ENCODE measurements at places on chromosomes 6 and 20.

DNA sequence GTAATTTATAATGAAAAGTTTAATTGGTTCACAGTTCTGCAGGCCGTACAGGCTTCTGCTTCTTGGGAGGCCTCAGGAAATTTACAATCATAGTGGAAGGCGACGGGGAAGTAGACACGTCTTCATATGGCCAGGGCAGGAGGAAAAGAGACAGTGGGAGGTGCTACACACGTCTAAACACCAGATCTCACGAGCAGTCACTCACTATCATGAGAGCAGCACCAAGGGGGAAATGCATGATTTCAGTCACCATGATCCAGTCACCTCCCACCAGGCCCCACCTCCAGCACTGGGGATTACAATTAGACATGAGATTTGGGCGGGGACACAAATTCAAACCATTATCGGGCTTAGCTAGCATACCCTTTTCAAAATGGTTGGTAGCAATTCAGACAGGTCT is 41.2 kb downstream of the EIF2S2 start:
- no peak for DNase-seq

GRCh38 chr20:50762045-50762422 is 30.7 kb downstream of the PARD6B start:
- no peak for DNase-seq

GRCh38 chr20:3871550-3872265 is 17.5 kb upstream of the PANK2 start:
- no peak for DNase-seq

GRCh38 chr6:140041056-140041455 is 666.6 kb upstream of the CITED2 start:
- DNase-seq: no peak

GRCh38 chr6:3269281-3269975 is 10.7 kb downstream of the PSMG4 start:
- no peak for DNase-seq

- no peak for DNase-seq
Measured at GRCh38 chr6:54697424-54697823, 149.1 kb upstream of the FAM83B start.

DNA sequence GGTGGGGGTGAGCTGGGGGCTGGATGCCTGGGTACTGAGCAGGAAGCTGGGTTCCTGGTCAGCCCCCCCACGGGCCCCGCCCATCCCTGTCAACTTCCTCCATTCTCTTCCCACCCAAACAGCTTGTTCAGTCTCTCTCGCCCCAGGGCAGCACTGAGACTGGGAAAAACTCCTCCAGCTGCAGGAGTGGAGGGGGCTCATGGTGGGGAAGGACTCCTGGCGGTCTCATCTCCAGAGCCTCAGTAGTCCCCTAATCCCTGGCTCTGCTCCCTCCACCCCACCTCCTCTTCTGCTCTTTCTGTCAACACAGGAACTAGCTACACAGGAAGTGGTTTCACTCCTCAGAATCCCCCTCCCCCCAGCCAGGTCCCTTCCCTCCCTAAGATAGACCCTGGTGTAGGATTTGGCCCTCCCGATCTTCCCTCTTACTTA is at the start of gene GPSM3:
Gene GPSM3, minus strand, starts transcription at position 36 of the 432 bp plus-strand sequence. CDS start 130 bp downstream, outside the sequence.
- DNase-seq: no peak

- no peak for DNase-seq
Measured at GRCh38 chr6:135521431-135521830, 23.9 kb upstream of the AHI1 start.

DNA sequence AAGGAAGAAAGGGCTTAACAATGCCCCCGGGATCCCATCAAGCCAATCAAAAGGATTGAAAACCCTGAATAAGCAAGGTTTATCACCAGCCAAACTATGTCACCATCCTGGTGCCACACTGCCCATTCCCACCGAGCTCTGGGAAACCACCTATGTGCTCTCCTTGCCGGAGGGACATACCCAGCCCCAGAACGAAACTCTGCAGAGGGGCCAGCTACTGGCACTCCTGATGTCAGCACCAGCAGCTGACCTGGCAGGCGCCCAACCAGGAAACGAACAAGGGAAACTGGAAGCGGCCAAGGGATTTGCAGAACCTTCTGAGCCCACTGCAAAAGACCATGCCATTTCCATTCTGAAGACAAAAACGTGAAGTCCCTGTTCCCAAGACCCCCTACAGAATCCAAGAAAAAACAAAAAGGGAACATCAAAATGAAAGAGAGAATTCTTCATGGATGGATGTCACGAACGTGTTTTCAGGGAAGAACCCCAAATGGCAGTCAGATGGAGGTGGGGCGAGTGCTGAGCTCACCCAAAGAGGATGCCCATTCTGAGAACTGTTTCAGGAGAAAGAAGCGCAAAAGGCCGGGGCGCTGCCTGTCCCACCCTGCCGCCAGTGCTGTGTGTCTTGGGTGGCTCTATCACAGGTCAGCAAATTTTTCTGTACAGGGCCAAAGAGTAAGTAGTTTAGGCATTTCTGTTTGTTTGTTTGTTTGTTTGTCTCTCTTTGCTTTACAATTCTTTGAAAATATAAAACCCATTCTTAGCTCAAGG is 305.2 kb downstream of the ESR1 start:
- no peak for DNase-seq

GRCh38 chr6:79072640-79073181 is 5.3 kb downstream of the PHIP start:
- DNase-seq: no peak
